ENCODE measurements at places on chromosomes 16 and 17.
A peak's percentile ranks its signal among the peaks of the same experiment; 100 is the strongest.

DNA sequence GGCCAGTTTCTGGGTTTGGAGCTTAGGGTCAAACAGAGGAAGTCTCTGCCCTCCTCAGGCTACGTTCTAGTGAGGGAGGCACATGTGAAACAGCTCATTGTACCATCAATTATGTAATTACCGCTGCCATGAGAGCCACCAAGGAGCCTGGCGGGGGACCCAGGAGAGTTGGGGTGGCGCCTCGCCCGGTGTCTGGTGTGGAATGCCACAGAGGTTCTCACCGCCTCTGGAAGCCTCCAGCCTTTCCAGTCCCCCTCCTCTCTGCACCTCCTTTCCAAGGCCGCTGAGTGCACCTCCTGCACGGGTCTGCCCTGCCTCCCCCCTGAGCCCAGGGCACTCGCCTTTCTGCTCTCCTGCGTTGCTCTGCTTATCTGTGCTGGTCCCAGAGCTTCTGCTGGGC lies 51.4 kb downstream of the SREBF1 start:
- no peak for DNase-seq

DNA sequence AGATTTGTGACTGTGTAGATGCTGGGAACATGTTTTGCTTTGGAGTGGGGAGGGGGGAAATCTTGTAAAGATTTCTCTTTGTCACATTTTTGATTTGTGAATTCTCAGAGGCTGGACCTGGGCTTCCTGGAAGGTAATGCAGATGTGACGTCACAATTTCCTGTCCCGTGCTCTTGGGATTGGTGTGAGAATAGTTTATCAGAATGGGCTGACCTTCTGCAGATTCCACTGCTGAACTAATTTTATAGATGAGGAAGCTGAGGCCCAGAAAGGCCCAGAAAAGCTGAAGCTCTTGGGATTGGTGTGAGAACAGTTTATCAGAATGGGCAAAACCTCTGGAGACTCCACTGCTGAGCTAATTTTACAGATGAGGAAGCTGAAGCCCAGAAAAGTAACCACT lies 34.0 kb downstream of the HS3ST3B1 start:
- no peak for DNase-seq

DNA sequence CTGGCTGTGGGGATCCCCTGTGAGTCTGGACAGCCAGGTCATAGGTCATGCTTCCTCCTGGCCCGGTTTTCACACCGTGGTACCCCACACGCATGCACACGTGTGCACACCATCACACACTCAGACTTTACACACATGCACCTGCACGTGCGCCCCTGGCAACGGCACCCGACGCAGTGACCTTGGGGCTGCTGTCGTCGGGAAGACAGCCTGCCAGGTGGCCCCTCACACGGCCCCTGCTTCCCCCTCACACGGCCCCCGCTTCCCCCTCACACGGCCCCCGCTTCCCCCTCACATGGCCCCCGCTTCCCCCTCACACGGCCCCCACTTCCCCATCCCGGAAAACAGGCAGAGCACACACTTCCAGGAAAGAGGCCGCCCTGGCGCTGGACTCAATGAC lies 45.1 kb downstream of the CBFA2T3 start:
- DNase-seq, result no peak

DNA sequence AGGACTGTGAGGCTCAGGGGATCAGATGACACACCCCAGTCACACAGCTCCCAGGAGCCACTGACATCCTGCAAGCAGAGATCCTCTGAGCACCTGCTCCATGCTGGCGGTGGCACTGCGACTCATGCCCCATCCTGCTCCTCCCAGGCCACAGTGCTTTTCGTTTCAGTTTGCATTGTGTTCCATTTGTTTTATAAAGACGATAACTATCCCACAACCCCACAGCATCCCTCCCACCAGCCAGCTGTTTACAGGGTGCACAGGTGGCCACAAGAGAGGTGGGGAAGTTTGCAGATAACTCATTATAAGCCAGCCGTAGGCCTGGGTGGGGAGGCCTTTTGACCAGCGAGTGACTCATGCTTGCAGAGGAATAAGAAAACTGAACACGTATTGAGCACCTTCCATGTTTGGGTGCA lies 28.2 kb downstream of the BCO1 start:
- DNase-seq, result no peak

- DNase-seq, result no peak
These were observed 5.3 kb upstream of the NSMCE1 start for GRCh38 chr16:27273670-27274423.

- no peak for DNase-seq
These were observed 3.8 kb downstream of the HOXB2 start for GRCh38 chr17:48541036-48541576.

DNA sequence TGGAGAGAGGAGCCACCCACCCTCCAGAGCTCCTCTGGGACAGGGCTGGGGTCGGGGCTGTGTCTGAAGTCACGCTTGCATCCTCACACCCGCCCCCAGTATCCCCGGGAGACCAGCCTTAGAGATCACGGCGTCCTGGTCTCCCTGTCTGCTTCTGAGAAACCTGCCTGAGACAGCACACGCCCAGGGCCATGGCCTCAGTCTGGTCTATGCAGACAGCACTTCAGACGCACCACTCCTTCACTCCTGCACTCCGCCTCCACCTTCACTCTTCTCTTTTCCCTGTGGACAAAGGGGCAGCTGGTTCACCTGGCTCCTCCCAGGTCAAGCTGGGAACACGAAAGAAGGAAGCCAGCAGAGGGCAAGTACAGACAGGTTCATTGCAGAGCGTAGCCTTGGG lies 248.0 kb upstream of the GSE1 start:
- no peak for DNase-seq

- DNase-seq, result no peak
These were observed at the start of gene CAPNS2 for GRCh38 chr16:55566432-55567175. Gene CAPNS2, plus strand, starts transcription at chr16:55566684. Its CDS starts 73 bp downstream, at chr16:55566757.

DNA sequence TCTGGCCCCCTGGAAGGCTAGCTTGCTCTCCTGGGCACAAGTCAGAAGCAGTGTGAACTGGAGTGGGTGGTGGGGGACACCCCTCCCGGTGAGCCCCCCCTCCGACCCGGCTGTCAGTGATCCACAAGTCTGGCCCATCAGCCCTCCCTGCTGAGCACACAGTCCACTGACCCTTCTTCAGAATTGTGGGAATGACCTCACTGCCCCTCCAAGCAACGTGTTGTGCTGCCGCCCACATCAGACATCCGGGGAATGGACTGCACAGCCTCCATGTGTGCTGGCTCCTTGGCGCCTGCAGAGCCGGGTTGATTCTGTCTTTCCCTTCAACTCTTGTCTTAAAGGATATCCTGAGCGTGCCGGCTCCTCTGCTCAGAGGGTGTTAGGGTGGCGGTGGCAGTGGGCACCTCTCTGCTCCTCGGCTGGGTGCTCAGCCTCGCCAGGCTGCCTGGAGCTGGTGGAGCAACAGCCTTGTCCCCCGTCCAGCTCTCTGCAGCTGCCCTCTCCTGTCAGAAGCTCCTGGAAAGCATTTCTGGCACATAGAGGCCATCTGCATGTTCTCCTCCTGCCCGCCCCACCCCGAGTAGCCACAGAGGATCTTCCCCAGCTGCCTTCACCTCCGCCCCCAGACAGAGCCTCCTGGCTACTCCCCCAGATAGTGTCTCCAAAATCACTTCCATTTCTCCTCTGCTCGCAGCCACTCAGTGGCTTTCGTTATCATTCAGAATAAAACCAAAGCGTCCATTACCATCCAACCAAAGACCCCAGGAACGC lies 19.8 kb downstream of the NPTX1 start:
- DNase-seq, result no peak

GRCh38 chr17:40314584-40314956 lies 5.6 kb downstream of the RARA start:
- DNase-seq, result peak; percentile 69

DNA sequence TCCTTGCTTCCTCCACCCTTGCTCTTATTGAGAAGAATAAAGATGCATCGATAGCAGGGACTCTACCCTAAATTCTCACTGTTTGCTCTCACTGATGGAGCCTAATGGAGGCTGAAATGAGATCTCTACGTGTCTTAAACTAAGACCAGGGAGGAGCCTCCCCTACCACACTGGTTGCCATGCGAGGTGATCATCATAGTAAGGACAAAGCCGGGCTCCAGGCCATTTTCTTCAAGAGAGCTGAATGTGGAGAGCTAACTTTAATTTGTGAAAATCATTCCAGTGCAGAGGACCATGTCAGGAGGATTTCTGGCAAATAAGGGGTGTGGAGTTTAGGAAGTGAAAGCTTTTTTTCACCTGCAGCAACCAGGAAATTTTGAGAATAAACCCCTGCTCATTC lies 5.6 kb downstream of the CDH11 start:
- no peak for DNase-seq

GRCh38 chr17:57665128-57665527 lies 80.0 kb downstream of the CCDC182 start:
- peak; percentile 14 for DNase-seq

GRCh38 chr16:85403693-85404092 lies 209.4 kb upstream of the GSE1 start:
- no peak for DNase-seq

DNA sequence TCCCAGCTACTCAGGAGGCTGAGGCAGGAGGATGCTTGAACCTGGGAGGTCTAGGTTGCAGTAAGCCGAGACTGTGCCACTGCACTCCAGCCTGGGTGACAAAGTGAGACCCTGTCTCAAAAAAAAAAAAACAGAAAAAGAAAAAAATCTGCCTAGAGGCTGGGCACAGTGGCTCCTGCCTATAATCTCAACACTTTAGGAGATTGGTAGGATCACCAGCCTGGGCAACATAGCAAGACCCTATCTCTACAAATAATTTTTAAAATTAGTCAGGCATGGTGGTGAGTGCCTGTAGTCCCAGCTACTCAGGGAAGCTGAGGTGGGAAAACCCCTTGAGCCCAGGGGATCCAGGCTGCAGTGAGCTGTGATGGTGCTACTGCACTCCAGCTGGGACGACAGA lies 17.7 kb downstream of the CUEDC1 start:
- DNase-seq, result no peak

DNA sequence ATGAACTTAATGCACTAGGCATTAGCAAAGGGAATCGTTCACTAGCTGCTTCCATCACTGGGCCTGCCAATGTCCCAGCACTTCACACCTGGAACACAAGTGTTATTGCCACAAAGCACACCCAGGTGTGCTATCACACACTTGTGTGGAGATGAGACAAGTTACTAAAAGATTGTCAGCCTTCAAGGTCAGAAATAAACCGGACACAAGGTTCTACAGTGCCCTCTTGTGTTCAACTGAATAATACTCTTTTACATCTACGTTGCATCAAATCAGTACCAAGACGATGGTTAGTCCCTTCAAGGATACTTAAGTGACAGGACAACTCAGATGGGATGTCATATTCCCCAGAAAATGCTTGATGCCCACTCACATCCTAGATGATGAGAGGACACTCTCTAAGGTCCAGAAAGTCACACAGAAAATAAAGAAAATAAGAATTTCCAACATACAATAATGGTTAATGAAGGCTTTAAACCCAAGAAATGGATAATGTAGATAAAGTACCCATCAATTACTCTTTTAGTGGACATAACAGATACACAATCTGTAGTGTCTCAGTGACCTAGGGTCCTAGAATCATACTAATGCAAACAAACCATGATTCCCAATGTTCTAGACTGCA lies 16.4 kb upstream of the GLG1 start:
- peak; percentile 59 for DNase-seq

DNA sequence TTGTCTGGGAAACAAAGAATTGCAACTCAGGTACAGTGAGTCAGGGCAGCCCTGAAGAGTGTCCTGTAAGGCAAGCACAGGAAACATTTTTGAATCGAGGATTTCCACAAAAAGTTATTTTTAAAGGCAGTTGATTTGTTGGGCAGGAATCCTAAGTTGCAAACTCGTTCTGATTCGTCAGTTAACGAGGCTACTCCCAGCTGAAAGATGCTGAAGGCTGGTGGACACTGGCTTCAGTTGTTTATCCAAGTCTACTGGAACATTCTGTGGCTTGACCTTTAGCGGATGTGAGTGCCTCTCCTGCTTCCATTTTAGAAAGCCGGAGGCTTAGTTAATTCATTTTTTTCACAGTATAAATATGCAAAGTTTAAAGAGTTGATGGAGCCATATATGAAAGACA lies 84.2 kb downstream of the KCNJ12 start:
- DNase-seq, result no peak

- DNase-seq, result peak; percentile 94
These were observed 1.5 kb downstream of the MXRA7 start for GRCh38 chr17:76709077-76709950.

DNA sequence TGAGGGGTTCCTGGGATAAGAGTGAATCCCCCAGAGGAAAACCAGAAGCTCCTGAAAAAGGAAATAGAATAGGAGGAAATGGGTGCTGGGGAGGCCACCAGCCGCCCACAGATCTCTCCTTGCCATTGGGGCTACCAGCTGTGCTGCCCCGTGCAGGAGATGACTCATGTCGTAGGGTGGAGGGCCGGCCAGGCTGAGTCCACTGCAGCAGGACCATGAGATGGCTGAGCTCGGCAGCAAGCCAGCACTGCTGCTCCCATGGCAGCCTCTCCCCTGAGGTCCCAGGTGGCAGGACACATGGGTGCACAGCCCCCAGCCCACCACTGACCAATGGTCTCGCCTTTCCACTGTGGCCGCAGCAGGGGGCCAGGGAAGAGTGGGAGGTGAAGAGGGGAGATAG lies 95.5 kb downstream of the GNAO1 start:
- no peak for DNase-seq

DNA sequence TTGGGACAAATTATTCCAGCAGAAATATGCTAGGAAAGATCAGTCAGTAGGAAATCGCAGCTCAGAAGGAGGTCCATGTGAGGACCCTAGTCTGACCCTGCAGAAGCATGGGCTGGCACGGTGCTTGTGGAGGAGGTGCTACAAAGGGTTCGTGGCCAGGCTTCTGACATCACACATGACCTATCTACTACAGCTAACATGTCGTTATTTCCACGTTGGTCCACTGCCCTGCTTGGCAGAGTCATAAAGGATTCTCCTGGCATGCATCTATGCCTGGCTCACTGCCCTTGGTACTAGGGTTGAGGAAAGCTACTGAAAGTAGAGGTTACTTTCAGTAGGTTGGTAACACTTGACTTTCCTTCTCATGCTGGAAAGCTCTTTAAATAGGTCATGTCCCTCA lies 118.1 kb upstream of the SHISA6 start:
- peak; percentile 64 for DNase-seq

DNA sequence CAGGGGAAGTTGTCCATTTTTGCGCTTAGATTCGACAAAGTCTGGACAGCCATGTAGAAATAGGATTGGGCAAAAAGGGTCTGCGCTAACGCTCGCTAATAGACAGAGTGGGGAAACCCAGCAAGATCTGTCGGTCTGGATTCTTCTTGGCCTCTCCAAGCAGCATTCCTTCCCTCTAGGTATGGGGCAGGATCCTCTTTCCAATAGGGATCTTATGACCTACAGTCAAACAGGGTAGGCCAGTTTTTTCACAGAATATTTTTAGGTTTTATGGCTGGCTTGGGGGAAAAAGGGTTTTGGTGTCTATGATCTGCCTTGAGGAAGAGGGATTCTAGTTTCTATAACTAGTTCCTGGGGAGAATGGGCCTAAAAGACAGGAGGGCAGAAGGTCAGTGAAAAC lies 26.0 kb upstream of the GPT2 start:
- no peak for DNase-seq

DNA sequence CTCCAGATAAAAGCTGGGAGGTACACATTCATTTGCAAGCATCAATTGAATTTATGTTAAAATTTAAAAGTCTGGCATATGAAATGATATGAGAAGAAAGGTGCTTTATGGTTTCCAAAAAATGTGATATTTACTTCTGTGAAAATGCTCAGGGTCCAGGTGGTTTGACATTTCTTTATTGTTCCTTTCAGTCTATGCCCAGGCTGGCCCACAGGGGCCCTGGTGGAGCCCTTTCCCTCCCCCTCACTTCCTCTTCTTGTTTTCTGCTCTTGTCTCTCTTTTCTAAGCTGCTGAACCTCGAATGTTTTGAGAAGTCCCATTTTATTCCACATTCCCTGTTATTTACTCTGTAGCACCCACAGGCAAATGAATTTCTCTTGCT lies 127.8 kb downstream of the HS3ST3B1 start:
- DNase-seq, result no peak

- no peak for DNase-seq
These were observed 2.7 kb downstream of the HS3ST3B1 start for GRCh38 chr17:14303343-14304221.

Data from lung (tissue), 17 donors.